Activated CD8-positive, alpha-beta T cell treated with anti-CD3 and anti-CD28 coated beads for 36 hours (primary cell): ENCODE measurements at places on chromosomes 7 and 10. TPM values are rescaled to one million over a fixed set of nuclear protein-coding genes. Genes with fewer than 3 reads are reported as not detected.

- no peak for DNase-seq
Measured at GRCh38 chr10:128137877-128138276, 11.7 kb upstream of the MKI67 start.

Gene RAPGEF5
- 0.99 TPM for total RNA-seq

- DNase-seq, result no peak
Measured at GRCh38 chr7:82263920-82264782, 179.4 kb downstream of the CACNA2D1 start.

Gene TMEM270
- not detected for total RNA-seq

Gene CCDC172
- total RNA-seq, result not detected

DNA sequence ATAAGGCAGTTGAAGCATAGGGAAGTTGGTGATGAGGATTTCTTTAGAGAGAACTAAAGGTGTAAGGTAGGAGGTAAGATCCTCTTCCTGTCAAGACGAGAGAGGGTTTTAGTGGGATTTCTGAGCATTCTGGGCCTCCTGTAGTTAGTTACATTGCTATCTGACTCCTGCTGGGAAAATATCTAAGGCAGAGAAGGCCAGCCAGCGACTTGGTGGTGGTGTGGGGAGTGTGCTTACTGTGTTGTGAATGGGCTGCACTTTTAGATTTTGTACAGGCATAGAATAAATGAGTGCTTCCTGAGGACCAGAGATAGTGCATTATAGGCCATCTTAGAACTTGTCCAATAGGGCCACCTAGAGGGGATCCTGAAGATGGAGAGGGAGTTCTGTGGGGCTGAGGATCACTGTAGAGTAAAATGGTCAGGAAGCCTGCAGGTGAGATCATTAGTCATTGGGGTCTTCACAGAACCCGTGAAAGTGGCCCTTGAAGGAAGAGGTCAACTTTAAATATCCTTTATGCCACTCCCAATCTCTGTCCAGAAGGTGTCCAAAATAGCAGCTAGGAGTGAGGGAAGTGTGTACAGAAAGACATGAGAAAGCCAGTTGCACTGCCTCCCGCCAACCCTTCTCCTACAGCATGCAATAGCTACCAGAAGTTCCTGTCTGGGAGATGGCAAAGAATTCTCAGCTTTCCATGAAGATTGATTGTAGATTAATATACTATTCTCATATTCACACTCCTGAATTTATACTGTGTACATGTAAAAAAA lies 266.6 kb downstream of the POLR1F start:
- DNase-seq, result no peak

Gene CASP2
- total RNA-seq, result 80.9 TPM

Gene ANK3
- total RNA-seq, result 10.3 TPM

DNA sequence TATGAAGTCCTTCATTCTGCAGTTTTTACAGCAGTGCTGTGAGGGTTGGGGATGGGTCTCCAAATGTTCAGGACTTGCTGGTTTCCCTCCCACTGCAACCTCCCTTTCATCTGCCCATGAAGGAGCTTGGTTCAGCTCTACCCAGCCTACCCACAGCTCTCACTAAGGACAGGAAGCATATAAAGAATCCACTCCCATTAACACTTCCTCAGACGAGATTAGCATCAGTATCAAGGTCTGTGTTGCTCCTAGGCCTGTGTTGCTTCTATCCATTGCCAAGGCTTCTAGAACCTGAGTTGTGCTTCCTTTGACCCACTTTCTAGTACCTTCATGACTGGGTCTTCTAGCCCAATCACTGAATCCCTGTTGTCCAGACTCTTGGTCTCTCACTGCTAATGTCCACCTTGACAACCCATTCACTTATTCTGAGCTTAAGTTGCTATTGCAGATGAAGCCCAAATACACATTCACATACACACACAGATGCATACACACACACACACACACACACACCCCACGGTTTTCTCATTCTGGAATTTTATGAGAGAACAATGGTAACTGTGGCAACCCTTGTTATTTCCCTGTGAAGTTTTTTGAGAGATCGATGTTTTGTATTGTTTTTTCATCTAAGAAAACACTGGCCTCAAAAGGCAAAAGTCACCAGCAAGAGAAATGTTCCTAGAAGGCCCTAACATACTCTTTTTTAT lies 248.1 kb downstream of the MTERF1 start:
- no peak for DNase-seq

Gene RHOBTB1
- 0.09 TPM for total RNA-seq

Gene BLOC1S2
- 45.1 TPM for total RNA-seq

DNA sequence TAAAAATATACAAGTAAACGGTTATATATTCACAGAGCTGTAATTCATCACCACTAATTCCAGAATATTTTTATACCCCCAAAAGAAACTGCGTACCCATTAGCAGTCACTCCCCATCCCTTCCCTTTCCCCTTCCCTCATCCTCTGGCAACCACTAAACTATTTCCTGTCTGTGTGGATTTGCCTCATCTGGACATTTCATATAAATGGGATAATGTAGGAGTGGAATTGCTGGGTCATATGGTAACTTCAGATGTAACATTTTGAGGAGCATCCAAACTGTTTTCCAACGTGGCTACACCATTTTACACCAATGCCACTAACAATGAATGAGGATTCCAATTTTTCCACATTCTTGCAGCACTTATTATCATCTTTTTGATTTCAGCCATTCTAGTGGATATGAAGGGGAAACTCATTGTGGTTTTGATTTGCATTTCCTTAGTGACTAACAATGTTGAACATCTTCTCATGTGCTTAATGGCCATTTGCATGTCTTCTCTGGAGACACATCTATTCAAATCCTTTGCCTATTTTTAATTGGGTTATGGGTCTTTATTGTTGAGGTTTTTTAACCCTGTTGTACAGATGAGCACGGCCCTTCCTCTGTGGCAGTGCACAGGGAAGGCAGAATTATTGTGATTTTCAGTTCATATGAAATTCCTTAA lies 79.2 kb downstream of the RBM20 start:
- DNase-seq, result no peak

Gene PRR15
- not detected for total RNA-seq

DNA sequence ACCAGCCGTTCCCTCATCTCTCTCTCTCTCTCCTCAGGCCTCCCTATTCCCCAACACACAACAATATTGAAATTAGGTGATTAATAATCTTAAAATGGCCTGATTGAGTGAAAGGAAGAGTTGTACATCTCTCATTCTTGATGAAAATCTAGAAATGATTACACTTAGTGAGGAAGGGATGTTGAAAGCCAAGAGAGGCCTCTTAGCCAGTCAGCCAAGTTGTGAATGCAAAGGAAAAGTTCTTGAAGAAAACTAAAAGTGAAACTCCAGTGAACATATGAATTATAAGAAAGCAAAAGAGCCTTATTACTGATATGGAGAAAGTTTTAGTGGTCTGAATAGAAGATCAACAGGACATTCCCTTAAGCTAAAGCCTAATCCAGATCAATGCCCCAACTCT lies 695.1 kb downstream of the GRID1 start:
- no peak for DNase-seq

GRCh38 chr10:17238445-17239291 lies 10.6 kb downstream of the VIM start:
- DNase-seq, result no peak

DNA sequence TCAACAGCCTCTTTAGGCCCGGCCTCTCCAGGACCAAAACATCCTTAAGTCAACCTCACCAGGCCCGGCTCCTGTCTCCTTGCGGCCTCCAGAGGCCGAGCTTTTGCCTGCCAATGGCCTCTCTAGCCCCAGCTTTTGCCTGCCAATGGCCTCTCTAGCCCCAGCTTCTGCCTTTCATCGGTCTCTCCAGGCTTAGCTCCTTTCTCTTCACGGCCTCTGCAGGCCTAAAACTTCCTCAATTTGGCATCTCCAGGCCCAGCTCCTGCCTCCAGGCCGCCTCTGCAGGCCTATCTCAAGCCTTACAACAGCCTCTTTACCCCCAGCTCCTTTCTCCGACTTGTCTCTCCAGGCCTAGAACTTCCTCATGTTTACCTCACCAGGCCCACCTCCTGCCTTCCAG lies 15.7 kb upstream of the TMEM248 start:
- no peak for DNase-seq

Gene PLPP4
- not detected for total RNA-seq

GRCh38 chr10:130481076-130481930 lies 345.1 kb downstream of the GLRX3 start:
- DNase-seq, result no peak

DNA sequence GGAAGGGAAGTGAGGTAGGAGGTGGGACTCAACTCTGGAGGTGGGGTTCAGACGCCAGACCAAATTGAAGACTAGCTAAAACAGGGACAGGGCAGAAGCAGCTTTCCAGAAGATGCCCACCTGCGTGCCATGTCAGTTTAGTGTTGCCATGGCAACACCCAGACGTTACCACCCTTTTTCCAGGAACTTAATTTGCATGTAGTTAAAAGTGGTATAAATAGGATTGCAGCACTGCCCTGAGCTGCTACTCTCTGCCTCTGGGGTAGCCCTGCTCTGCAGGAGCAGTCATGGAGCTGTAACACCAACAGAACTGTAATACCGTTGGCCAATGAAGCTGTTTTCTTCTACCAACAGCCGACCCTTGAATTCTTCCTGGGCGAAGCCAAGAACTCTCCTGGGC lies 93.8 kb downstream of the PRKCQ start:
- no peak for DNase-seq

- no peak for DNase-seq
Measured at GRCh38 chr7:36407636-36408550, 18.2 kb downstream of the ANLN start.

Gene NACAD
- total RNA-seq, result 0.50 TPM

Gene UPF2
- 29.4 TPM for total RNA-seq

GRCh38 chr7:105759670-105760550 lies 116.5 kb downstream of the ATXN7L1 start:
- peak; percentile 40 for DNase-seq

DNA sequence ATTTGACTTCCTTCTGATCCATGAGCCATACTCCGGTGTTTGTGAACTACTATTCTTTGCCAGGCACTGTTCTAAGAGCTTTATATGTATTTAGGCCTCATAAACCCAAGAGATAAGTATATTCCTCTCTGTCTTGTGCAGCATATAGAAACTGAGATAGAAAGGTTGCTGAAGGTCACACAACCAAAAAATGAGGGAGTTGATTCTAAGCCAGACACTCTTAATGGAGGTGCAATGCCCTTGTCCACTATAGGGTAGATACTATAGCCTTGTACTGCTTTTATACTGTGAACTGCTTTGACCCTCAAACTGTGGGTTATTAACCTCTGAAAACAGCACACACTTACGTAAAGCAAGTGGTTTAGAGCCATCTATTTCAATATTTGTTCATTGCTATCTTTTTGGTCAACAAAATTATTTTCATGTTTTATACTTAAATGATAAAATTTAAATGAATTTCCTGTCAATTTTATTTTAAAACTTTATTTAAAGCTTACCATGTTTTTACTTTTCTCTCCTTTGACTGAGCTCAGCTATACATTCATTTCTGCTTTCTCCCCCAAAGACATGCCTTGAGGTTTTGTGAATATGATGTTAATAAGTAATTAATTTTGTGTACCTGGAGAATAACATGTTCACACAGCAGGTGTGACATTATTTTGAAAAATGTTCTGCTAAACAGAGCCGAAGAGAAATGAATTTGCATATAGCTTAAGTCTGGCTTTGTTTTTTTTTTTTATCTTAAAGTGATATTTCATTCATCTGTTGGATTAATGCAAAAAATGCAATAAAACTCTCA lies 687.3 kb downstream of the DNAJB9 start:
- no peak for DNase-seq

GRCh38 chr10:28082316-28082715 lies 83.4 kb upstream of the ODAD2 start:
- DNase-seq, result no peak

Gene NME8
- not detected for total RNA-seq

Gene OGDH
- 85.6 TPM for total RNA-seq

DNA sequence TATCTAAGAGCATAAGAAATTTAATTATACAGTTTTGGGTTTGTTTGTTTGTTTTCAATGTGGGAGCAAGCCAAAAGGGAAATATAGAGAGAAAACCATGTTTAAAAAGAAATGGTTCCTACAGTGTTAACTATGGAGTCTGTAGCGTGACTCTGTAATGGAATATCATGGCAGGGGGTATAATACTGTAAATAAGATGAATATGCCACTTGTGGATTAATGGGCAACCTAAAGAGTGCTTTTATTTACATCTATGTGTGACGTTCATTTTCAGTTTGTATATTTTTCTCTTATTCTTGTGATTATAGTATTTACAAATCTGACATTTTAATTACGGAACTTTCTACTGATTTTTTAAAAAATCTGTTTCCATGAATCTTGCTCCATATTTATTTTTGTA lies 95.9 kb downstream of the POLL start:
- no peak for DNase-seq

DNA sequence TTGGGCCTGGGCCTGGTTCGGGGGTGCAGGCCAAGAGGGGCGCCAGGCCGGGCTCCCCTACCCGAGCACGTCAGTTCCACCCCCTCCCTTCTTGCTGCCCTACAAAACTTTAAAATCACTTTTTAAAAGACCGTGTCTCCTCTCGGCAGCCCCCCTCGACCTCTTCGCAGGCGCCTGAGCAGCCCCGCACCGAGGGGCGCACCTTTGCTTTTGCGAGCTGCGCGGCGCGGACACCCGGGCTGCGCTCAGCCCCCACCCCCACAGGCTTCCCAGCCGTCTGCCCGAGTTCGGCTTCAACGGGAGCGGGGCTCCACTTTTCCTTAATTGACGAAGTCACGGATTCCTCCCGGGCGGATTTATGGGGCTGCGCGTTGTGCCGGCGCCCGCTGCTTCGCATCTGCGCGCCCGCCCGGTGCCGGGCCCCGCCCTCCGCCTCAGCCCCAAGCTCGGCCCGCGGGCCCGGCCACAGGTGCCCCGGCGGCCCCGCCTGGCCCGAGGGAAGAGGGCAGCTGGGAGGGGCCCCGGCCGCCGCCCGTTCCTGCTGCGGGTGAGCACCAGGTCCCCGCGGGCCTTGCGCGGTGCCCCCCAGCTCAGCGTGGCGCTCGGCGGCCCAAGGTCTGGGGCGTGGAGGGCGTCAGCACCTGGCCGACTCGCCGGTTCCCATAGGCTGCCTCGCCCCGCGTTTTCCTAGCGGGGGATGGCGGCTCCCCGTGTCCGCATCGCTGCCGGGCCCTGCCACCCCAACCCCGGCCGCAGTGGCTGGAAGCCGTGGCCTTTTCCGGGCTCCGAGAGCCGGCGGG lies 10.8 kb upstream of the MNX1 start:
- no peak for DNase-seq

GRCh38 chr7:135169964-135170273 lies 588 bp downstream of the CYREN start:
- DNase-seq, result no peak

GRCh38 chr7:31465285-31465684 lies 48.6 kb upstream of the ITPRID1 start:
- DNase-seq, result no peak

DNA sequence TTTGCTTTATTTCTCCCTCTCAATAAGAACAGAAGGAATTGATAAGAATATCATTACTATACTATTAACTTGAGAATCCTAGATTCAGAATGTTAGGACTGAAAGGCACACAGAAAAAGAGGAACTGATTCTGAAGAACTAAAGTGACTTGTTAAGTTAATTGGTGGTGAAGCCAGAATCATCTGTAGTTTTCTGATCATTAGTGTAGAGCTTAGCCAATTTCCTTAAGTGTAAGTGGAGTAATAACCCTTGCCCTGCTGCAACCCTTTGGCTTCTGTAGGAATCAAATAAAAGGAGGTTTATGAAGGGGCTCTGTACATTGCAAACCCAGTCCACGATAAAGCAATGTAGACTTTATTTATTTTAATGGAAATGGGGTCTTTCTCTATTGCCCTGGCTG lies 1186.0 kb downstream of the SORCS3 start:
- no peak for DNase-seq

Gene CYP3A7
- total RNA-seq, result not detected

Gene RNF133
- total RNA-seq, result not detected

Gene CTTNBP2
- total RNA-seq, result not detected

- no peak for DNase-seq
Measured at GRCh38 chr10:1434202-1434601, 303.1 kb downstream of the ADARB2 start.

- DNase-seq, result peak; percentile 7
Measured at GRCh38 chr10:114632869-114633715, 25.0 kb downstream of the ABLIM1 start.
